Effector CD4-positive, alpha-beta T cell (primary cell): ENCODE measurements at places on chromosomes 12 and 14.
A peak's percentile ranks its signal among the peaks of the same experiment; 100 is the strongest.

- no peak for DNase-seq
These were observed 32.2 kb downstream of the DIP2B start for GRCh38 chr12:50536831-50537537.

DNA sequence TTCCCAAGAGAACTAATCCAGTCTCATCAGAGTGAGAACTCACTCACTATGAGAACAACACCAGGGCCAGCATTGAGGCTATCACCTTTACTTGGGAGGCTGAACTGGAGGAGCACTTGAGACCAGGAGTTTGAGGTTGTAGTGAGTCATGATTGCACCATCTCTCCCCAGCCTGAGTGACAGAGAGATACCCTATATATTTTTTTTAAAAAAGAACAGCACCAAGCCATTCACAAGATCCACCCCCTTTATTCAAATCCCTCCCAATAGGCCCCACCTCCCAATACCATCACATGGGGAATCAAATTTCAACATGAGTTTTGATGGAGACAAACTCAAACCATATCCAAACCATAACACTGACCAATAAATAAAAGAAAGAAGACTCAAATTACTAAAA, 3.7 kb upstream of the TMX1 start:
- DNase-seq: no peak

GRCh38 chr12:6962285-6963015, 8.0 kb downstream of the PHB2 start:
- DNase-seq: no peak

- DNase-seq: no peak
These were observed 5.1 kb downstream of the LMBR1L start for GRCh38 chr12:49105504-49106084.

GRCh38 chr14:73463411-73463810, 5.1 kb upstream of the NUMB start:
- no peak for DNase-seq

- DNase-seq: no peak
These were observed 1127.0 kb downstream of the GALC start for GRCh38 chr14:86865934-86866333.

DNA sequence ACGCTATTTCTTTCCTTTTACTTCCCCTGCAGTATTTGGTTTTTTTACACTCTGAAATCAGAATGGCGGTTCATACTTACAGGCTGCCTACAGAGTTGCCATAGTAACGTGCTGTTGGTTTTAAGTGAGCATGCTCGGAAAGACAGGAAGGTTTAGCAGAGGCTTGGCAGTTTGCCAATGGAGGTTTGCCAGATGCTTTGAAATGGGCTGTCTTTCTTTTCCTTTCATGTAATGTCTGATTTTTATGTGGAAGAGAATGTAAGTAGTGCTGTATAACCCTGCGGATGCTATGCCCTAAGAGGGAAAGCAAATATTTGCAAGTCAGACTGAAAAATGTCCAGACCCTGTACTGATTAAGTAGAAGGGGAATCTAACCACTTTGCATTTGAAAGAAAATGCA, 32.8 kb downstream of the ARID4A start:
- peak; percentile 91 for DNase-seq

DNA sequence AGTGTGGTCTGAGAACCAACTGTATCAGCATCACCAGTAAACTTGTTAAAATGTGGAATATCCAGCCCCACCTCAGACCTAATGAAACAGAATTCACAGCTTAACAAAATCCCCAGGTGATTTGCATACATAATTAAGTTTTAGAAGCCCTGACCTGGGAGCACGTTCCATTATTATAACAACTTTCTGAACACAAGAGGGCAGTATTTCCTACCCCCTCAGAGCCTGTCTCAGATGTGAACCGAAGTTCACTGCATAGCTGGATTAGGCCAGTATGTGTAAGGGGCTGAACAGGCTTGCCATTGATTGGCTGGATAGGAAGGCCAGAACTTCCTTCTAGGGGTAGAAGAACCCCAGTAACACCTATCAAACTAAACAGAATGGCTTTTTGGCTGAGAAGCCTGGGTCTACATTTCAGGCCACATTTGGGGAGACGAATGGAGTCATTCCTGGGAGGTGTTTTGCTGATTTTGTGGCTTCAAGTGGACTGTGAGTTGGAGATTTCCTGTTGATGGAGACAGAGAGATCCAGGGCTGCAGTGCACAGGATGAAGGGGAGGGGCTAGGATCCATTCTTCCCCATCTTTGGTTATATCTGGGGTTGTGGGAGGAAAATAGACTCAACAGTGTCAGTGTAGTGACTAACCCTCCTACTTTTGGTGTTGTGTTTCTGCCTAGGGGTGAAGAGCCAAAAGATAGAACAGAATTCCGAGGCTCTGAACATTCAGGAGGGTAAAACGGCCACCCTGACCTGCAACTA, 94.7 kb upstream of the OR4E1 start:
- no peak for DNase-seq

DNA sequence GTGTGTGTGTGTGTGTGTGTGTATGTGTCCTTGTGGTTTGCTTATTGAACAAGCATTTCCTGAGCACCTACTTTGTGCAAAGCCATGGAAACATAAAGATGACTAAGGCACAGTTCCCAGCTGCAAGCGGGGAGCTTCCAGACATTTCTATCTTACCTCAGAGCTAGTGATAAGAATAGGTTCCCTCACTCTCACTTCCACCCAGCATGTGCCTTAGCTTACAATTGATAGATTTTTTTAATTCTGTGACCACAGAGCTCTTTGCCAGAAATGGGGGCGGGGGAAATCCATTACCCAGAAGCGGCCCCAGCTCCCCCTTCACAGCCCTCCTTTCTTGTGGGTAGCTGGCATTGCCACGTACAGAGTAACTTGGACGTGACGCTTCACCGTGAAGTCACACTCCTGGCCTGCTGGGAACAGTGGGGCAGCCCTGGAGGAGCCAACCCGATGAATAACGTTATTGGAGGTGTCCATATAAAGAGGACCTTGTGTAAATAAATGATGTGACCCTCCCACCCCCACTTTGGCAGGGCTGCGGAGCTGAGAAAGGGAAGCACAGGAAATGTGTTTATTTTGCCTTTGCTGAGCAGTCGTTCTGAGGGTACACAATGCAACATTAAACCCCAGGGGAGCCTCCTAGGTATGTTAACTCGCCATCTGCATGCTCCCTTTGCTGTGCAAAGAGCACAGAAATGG, 238.9 kb downstream of the CHST11 start:
- peak; percentile 66 for DNase-seq

DNA sequence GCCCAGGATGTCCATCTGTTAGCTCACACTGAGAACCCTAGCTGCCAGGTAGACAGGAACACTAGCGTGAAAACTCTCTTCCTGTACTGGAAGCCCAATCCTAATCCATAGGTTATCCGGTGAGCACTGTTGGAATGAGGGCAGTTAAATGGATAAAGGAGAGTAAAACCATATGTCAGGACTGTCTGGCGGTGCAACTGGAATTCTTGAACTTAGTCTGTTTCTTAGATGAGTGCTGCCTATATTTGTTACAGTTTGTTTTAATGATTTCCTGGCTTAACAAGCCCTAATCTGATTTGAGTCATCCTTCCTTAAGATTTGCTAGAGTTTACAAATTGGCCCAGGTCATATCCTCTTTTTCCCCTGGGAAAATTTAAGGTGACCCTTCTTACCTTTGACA, 104.7 kb downstream of the ANO4 start:
- DNase-seq: no peak

DNA sequence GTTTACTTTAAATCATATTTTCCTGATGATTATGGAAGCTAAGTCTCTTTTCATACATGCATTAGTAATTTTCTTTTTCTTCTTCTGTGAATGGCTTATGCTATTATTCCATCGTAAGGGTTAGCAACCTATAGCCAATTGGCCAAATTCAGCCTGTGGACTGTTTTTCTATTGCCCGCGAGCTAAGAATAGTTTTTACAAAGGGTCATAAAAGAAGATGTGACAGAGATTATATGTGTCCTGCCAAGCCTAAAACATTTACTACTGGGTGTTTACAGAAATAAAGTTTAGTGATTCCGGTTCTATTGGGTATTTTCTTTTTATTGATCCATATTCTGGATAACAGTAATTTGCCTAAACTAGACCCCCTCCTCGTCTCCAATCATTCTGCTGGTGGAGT, 268.8 kb upstream of the DIO3 start:
- DNase-seq: no peak

GRCh38 chr14:39015964-39016577, 87.0 kb downstream of the SEC23A start:
- DNase-seq: no peak

- DNase-seq: no peak
These were observed 280.4 kb upstream of the GARIN6 start for GRCh38 chr12:99367181-99367580.

DNA sequence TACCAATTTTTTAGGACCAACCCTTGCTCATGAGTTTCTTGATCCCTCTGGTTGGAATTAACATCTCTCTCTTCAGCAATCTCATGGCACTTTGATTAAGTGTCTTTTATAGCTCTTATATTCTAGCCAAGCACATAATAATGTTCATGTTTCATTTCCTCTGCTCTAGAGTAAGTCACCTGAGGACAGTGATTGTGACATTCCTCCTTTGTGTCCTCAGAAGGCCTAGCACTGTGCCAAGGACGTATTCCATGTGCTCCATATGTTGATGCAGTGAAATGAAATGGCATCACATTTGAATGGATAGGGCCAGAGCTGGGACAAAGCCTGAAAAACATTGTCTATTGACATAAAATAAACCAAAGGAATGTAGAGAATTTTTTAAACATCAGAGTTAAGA, 322.8 kb upstream of the PRICKLE1 start:
- DNase-seq: no peak

DNA sequence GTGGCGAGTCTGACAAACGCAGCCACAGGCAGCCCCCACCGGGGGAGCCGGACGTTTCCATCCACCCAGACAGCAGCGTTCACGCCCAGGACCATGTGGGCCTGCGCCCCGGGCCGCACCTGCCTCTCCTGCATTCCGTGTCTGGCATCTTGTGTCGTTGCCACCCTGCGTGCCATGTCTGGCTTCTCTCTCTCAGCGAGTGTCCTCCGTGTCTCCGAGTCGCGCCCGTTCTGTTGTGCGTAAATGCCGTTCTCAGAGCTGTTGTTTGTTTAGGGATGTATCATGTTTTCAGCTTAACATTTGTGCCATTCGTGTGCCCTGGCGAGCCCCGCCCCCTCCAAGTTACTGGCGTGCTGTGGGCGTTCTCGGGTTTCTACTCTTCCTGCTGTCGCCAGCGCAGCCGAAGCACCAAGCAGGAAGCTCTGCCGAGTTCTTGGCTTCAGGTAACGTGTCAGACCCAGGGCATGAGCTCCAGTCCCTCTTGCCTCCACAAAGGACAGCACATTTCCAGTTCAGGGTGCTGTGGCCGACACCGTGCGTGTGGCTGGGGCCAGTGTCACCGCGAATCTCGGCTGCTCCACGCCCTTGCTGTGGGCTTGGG, 34.6 kb downstream of the NOC4L start:
- DNase-seq: peak; percentile 35

DNA sequence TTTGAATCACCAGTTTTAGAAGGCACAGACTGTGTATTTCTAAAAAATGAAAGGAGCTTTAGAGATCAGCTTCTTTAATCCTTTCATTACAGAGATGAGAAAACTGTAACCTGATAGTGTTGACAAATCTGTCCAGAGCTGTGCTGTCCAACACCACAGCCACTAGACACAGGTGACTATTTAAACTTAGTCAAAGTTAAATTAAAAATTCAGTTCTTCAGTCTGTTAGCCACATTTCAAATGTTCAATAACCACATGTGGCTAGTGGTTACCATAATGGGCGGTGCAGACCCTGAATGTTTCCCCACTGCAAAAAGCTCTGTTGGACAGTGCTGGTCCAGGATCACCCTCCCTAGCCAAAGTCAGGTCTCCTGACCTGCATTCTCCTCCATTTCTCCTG, 21.6 kb downstream of the DAD1 start:
- DNase-seq: no peak

GRCh38 chr14:70069186-70069585, 119.6 kb downstream of the SLC8A3 start:
- no peak for DNase-seq

DNA sequence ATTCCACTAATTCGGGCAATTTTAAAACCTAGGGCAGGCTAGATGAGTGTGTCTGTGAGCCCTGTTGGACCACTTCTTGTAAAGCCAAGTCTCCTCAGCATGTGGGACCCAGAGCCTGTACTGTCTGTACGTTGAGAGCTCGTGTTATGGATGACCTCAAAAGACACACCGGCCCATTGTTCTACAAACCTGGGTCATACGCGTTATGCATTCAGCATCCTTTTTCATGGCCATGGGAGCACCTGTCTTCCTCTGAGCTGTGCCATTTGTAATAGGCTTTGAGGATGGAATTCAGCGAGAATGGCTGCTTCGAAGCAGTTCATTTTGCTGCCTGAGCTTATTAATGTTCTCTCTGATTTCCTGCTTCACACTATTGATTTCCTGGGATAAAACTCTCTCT, 15.0 kb downstream of the WSCD2 start:
- no peak for DNase-seq

DNA sequence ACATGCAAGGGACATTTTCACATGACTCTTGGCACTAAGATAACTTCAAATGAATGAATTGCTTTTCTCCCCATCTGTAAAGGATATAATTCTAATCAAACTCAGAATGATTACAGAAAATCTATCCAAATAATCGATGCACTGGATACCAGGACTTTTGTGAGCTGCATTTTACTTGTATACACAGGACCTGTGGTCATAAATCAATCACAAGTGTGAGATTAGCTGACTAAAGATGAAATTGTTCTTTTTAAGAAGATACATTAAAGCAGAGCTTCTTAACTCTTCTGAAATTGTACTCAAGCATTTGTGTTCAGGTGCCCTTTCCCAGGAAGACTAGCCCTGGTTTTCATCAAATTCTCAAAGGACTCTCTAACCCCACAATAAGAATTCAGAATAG, 66.3 kb downstream of the ESR2 start:
- no peak for DNase-seq

DNA sequence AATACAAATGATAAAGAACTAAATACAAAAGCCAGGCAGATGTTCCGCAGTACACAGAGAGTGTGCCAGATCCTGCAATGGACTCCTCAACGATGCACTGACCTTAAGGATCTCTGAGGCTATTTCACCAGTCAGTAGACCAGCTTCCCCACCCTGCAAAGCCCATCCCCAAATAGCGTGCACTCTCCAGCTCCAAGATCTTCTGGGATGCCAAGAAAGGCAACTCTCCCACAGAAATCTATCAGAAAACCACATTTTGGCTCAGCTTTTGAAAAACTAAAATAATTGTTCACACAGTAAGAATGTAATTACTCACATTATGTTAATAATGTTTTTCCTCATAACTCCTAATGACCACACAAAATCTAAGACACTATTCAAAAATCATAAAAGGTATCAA, 90.4 kb downstream of the PPP2R5E start:
- no peak for DNase-seq
